ENCODE measurements at places on chromosomes 7 and 10.

DNA sequence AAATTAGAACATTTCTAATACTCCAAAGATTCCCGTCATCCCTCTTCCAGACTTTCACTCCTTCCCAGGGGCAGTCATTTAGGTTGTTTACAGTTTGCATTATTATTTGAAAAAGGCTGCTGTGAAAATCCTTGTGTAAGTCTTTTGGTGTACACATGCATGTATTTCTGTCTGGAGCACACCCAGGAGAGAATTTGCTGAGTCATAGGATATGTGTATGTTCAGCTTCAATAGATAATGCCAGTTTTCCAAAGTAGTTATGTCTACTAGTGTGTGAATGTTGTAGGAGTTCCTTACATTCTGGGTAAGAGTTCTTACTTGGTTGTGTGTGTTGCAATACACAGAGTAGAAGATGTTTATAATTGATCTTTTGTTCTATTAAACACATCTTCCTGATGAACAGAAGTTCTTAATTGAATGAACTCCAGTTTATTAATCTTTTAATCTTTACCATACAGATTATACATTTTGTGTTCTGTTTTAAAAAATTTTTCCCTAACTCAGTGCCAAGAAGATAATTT is 25.3 kb downstream of the CROT start:
- DNase-seq = no peak

- DNase-seq = no peak
Measured at GRCh38 chr7:41679566-41679965, 23.3 kb downstream of the INHBA start.

DNA sequence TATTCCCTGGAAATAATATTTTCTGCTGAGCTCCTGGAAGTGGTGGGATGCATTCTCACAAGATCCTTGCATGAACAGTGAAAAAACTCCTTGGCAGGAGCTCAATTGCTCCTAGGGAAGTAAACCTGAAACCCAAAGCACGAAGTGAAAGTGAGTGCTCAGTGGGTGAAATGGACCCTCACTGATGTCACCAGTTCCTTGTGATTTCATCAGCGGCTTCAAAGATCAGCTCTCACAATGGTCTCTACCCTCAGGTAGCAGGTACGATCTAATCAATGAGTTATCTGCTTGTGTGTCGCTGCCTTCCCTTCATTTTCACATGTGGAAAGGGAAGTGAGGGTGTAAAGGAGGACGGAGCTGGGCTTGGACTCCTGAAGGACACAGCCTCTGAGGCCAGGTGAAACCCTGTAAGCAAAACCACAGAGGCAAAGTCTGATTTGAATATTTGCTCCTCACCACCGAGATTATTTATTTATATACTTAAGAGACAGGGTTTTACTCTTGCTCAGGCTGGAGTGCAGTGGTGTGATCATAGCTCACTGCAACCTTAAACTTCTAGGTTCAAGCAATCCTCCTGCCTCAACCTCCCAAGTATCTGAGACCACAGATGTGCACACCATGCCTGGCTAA is 255.4 kb upstream of the LYZL1 start:
- DNase-seq = no peak

DNA sequence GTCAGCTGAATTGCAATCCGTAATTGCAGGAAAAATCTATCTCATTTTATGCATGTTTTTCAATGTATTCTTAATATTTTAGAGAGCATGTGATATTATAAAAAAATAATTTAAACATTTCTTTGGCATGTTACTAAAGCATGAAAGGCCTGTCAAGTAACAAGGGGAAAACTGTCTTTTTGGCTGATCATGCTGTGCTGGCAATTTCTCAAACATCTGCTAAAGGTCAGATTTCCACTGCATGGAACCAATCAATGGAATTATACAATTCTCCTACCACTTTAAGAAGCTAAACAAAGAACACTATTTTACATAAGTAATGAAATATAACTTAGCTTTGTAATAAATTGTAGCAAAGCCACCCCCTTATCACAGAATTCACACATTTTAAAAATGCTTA is 49.4 kb downstream of the JMJD1C start:
- DNase-seq = no peak

GRCh38 chr10:112932658-112933057 is 17.4 kb upstream of the TCF7L2 start:
- no peak for DNase-seq

- no peak for DNase-seq
Measured at GRCh38 chr10:78868861-78869260, 199.9 kb upstream of the ZMIZ1 start.

GRCh38 chr10:3172081-3172445 is 519 bp downstream of the PITRM1 start:
- DNase-seq = peak; percentile 61

DNA sequence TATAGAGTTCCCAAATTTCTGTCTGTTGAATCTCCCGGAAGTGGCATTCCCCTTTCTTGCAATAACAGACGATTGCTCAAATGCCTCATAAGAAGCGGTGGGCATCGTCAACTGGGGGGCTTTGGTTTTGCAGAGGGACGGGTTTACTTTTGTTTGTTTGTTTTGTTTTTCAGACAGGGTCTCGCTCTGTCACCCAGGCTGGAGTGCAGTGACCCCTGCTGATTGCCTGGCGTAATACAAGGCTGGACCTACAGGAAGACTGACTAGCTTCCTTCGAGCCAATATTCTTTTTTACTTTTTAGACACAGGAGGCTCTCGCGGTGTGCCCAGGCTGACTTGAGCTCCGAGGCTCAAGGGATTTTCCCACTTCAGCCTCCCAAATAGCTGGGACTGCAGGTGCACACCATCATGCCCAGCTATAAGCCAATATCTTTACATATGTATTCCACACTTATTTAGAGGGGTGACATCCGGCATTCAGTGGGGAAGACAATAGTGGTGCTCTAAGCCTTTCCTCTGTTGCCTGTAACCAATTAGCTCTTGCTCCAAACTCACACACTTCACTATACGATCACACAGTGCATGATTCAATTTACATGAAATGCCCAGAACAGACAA is 58.1 kb downstream of the FHIP2A start:
- peak; percentile 52 for DNase-seq

- no peak for DNase-seq
Measured at GRCh38 chr10:60414877-60415585, 25.4 kb upstream of the ANK3 start.

DNA sequence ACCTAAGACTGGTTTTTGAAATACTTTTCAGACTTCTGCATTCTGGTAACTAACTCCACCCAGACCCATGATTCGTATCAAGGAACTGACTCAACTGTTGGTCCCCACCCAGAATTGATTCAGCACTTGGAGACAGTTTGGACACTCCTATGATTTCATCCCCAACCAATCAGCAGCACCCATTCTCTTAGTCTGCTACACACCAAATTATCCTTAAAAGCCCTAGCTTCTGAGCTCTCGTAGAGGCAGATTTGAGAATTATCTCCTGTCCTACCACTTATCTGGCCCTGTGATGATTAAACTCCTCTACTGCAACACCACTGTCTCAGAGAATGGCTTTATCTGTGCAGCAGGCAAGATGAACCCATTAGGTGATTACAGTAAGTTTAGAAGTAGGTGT is 7.7 kb upstream of the GSTO1 start:
- DNase-seq = no peak

- DNase-seq = no peak
Measured at GRCh38 chr7:35030848-35031247, 6.4 kb downstream of the DPY19L1 start.

DNA sequence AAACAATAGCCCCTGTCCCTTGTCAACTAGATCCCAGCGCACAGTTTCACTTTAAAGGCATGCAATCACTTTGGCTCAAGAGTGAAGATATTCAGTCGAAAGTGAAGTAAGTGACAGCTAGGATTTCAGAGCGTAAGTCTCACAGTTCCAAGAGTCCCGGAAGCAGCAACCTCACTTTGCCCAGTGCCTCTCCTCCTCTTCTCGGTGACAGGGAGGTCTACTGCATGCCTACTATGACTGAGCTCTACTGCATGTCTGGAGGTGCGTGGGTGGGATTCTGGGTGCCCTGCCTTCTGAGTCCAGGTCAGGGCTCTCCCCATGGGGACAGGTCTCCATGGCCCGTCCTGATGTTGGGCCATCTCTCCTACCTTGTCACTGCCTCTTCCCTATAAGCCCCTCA is 17.0 kb downstream of the PRKCQ start:
- DNase-seq = no peak

GRCh38 chr10:9757176-9757575 is 1260.5 kb upstream of the CELF2 start:
- DNase-seq = no peak

GRCh38 chr7:51146816-51147586 is 169.6 kb downstream of the COBL start:
- no peak for DNase-seq

DNA sequence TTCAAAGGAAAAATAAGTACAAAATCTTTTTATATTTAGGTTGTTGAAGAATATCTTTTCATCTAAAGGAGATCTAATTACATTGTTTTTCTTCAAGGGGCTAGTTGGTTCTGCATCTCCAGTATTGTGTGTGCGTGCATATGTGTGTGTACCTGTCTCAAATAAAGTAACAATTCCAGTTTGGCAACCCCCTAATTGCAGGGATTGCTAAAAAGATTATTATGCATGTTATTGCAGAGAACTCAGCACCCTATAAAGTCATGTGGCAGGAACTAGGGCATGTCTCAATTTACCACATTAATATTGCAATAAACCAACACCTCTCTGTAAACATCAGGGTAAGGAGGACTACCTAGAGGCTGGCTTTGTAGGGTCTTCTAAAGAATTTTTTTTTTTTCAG is 37.0 kb downstream of the MRPS33 start:
- DNase-seq = no peak

DNA sequence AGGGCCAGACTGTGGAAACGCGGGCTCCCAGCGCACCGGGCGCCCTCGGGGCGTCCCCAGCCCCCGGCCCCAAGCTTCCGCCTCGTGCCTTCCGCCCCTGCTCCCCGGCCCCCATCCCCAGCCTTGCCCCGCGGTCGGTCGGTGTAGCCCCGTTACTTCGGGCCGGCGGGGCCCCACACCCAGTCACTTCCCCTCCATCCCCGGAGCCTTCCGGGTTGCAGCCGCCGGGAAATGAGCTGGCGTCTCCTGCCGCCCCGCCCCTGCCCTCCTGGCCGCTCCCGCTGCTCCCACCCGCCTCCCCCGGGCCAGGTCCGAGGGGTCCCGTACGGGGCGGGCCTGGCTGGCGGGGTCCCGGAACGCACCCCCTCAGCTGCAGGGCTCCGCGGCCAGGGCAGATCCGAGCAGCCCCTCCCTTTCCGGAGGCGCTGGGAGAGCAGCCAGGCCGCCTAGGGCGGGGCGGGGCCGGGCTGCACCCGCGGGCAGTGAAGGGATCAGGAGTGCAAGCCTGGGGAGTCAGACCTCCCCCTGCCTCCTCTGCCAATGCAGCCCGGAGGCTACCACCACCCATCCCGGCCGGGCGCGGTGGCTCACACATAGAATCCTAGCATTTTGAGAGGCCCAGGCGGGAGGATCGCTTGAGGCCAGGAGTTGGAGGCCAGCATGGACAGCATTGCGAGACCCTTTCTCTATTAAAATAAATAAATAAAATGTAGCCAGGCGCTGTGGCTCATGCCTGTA is 709 bp downstream of the ARPC1B start:
- peak; percentile 71 for DNase-seq

DNA sequence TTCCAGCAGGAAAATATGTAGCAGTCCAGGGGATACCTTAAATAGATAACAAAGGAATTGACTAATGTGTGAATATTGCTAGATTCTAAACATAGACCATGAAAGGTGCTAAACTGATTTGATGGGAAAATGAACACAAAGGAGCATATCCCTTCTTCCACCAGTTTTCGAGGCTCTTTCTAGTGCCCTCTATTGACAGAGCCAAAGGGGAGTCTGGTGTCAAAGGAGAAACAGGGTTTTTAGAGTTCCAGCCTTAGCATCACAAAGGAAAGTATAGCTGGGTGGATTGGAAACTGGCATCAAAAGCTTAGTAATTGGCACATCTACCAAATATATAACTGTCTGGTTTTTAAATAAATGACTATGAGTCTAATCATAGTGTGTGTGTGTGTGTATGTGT is 636.8 kb downstream of the ETV1 start:
- DNase-seq = no peak

DNA sequence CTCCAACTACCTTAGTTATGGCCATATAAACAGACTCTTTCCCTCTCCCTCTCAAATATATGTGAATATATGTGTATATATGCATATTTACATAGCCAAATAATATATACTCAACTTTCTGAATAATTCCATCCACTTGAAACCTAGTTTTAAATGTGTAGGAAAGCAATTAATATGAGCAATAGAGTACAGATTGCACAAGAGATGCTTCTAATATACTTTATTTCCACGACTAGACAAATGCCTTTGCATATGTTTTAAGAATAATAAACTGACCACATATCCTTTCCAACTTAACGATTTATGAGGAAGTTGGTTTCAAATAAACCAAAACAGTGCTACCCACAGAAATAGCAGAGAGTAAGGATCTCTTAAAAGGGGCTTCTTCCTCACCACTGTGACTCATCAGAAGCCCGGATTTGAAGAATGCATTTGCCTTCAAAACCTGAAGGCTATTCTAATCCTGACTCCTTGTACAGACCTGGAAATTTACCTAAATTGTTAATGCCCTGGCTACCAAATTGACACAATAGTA is 266.3 kb downstream of the AHR start:
- peak; percentile 71 for DNase-seq

- no peak for DNase-seq
Measured at GRCh38 chr7:128219636-128220035, 21.4 kb upstream of the LEP start.

DNA sequence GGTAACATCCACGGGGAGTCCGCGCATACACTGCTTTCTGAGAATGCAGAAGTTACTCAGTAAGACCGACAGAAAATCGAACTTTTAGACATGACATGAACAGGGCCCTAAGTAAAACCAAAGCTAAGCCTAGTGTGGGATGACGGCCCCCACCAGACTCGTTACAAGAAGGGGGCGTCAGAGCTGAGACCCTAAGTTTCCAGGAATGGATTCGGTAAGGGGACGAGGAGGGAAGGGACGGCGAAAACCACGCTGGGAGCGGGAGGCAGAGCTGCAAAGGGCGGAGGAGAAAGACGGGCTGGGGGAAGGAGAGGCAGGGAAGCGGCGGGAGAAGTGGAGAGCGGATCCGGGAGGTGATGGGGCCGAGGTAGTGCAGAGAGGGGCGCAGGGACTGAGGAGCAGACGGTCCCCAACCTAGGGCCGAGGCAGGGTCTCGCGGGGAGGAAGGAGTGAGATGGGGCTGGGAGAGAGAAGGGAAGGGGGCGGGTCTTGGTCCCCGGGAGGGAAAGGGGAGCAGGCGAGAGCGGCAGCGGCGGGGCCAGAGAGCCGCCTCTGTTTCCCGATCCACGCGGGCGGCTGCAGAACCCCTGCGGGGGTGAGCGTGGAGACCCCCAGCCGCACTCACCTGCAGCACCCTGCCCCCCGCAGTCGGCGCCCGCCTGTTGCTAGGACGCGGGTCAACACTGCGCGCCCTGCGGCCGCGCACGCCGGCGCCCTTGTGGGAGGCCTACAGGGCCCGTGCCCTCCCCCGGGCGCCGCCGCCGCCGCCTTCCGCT is 513 bp downstream of the ODAD2 start:
- DNase-seq = no peak

GRCh38 chr7:132393789-132394261 is 182.4 kb downstream of the PLXNA4 start:
- DNase-seq = no peak

GRCh38 chr7:106914018-106914607 is 49.0 kb downstream of the PIK3CG start:
- DNase-seq = no peak

GRCh38 chr7:36507475-36508440 is 118.1 kb downstream of the ANLN start:
- no peak for DNase-seq

- DNase-seq = no peak
Measured at GRCh38 chr10:72067463-72068125, 20.8 kb downstream of the SPOCK2 start.

Data from Kasumi-1 (cell line).